ENCODE measurements at places on chromosomes 11 and 22.

DNA sequence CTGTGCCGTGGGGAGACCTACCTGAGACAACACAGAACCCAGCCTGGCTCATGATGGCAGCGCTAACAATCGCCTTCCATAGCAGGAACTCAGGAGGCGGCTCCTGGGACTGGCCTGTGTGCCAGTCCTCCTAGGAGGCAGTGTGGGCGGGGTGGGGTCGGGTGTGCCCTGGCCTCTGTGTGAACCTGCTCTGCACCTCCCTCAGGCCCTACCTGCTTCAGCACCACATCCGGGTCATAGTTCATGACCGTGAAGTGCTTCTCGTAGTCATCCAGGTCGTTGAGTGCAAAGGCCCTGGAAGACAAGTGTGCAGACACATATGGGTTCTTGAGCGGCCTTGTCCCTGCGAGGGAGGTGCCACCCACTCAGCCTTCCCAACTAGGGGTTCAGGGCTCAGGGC, 15.3 kb downstream of the TTLL12 start:
- DNase-seq: no peak

- DNase-seq: no peak
These were observed 1.0 kb downstream of the CTR9 start for GRCh38 chr11:10752061-10752460.

DNA sequence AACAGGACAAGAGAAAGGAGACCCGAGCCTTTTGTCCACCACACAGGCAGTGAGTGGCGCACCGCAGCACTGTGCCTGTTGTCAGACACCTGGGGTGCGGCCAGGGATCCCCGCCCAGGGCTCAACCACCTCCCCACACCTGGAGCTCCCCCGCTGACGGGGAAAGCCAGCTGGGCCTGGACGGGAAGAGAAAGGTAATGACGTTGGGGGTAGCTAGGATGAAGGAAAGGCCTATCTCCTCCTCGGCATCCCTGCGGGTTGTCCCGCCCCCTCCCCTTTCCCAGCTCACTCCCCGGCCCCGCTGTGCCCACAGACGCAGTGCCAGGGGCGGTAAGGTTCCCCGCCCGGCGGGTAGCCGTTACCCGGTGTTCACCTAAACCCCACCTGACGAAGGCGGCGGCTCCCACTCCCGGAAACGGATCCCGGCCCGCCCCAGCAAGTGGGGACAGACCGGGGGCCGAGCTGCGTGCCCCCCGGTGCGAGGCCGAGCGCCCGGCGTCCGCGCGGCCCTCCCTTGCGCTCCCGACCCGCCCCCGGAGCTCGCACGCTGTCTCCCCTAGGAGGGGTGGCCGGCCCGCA, 495 bp downstream of the HYOU1 start:
- peak; percentile 37 for DNase-seq

DNA sequence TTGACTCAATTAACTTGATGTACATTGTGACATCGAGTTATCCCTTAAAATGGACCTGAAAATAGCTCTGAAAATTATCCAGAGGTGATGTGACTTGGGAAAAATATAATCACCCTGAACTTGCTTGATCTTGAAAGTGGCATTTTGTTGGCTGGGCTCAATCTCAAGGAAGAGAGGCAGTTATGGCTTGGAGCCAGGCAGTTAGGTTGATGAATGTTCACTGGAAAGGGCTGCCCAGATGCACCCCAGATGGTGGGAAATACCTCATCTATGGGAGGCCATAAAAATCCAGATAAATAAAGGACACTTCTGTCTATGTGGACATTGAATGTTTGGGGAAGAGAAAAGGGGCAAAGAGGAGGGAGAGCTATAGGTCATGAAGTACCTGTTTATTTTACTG, 55.7 kb upstream of the OR5AN1 start:
- DNase-seq: no peak

- DNase-seq: no peak
These were observed 11.3 kb downstream of the FJX1 start for GRCh38 chr11:35629511-35629910.

- DNase-seq: no peak
These were observed 68.5 kb downstream of the PIWIL3 start for GRCh38 chr22:24706054-24706453.

DNA sequence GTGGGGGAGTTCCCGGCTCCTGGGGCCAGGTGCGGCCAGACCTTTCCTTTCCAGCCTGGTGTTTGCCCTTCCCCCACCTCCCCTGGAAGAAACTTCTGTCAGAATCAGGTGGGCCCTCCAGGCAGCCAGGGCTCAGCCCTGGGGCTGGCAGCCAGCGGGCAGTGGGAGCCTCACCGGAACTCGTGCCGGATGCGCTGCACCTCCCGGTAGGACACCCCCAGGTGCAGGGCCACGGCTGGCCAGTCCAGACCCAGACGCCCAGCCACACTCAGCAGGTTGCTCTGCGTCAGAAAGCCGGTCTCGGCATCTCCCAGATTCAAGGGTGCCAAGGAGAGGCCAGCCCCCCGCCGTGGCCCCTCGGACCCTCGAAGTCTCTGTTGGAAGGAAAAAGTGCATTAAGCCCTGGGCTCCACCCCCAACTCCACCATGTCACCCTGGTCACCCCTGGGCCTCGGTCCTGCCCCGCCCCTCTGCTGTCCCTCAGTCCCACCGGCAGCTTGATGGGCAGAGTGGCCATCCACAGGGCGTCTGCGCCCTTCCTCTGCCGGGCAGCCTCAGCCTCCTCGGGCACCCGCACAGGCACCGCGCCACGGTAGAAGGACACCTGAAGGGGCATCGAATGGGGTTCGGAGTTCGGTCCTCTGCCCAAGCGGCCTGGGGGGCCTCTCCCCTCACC, 1.7 kb upstream of the SLC25A22 start:
- DNase-seq: no peak

DNA sequence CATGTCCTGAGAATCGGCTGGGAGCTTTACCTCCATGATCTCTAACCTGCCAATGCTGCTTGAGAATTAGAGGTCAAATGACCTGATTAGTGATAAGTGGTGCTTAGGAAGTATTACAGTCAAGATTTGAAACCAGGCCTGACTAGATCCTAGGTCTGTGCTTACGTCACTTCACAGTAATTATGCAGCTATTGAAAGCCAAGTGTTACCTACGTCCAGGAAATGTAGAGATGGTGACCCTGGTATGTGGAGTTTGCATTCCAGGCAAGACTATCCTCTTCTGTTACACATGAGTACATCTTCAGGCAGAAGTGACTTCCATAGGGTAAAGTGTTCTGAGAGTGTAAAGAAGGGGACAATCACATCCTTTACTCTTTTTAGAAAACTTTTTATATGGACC, 530.4 kb upstream of the TENM4 start:
- DNase-seq: no peak

- no peak for DNase-seq
These were observed 3.4 kb upstream of the PIM3 start for GRCh38 chr22:49956914-49957825.

- no peak for DNase-seq
These were observed 238.4 kb downstream of the TBC1D22A start for GRCh38 chr22:47000888-47001287.

DNA sequence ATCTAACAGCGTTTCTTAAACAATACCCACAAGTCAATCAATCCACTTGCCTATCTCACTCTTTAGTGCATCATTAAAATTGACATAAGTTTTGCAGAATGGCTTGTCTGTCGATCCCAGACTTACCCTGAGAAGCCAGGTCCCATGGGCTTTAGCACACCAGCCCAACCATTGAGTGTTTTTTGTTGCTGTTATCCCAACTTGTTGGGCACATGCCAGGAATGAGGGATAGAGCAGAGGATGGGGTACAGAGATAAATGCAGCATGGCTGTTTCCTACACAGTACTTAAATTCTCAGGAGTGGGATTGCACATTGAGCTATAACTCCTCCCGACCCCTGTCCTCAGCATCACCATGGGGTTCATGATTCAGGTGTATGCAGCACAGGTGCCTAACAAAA, 64.2 kb upstream of the RASSF10 start:
- no peak for DNase-seq

DNA sequence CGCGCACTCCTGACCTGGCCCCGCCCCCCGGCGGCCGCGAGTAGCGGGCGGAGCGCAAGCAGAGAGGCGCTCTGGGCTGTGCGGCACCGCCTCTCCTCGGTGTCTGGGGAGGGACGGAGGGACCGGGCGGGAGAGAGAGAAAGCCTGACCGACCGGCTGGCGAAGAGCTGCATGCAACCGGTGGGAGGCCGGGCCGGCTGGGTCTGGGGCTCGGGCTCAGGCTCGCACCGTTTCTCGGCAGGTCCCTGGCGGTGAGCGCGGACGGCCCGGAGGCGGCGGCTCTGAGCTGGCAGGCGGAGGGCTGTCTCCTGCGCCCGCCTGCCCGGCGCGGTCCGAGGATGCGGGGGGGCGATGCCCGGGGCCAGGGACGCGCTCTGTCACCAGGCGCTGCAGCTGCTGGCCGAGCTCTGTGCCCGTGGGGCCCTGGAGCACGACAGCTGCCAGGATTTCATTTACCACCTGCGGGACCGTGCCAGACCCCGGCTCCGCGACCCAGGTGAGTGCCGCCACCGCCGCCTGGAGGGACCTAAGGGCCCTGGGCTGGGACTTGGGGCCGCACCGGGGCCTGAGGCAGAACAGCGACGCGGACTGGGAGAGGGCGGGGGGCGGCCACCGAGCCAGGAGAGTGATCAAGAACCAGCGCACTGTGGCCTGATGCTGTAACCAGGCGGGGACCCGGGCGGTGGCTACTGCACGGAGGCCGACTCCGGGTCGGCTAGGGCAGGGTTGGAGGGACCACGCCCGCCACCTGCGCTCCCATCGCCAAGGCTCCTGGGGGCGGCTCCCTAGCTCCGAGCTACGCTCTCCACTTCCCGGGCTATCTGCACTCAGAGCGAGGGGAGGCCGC, at the start of gene SYT9:
Gene SYT9, plus strand, starts transcription at position 69 of the 847 bp plus-strand sequence. Its CDS starts 283 bp downstream, at position 352.
- no peak for DNase-seq

DNA sequence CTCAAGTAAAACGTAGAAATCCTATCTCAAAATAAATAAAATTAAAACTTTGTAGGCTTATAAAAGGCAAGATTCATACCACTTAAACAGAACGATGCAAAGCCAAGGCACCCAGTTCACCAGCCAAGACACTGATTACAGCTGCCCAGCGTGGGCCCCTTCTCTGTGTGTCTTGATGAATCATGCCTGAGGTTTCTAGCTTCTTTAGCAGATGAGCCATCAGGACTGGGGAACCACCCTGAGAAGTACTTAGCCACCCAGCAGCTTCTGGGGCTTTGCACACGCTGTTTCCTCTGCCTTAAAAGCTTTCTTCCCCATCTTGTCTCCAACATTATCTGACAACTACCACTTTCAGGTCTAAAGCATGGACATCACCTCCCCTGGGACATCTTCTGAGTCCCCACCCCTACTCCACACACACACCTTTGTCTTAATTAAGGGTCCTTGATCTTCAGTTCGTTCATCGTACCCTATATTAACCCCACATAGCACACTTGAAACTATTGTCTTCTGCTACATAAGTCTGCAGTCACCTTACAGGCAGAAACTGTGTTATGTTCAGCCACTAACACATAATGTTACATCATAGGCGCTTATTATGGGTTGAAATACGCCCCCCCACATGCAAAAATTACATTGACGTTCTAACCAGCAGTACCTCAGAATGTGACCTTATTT, 8.7 kb upstream of the LAYN start:
- DNase-seq: peak; percentile 68

DNA sequence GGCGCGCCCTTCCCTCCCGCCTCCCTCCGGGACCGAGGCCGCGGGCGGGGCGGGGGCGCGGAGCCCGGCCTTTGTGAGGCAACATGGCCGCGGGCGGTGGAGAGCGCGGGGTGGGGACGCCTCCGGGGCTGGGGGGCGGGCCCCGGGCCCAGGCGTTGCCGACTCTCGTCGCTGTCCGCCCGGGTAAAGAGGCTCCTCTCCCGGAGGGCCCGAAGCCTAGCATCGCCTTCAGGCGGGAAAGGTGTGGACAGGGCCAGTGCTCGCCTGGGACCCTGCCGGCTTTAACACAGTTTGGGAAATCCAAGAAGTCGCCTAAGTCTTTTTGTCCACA, 369 bp downstream of the DGCR8 start:
- peak; percentile 69 for DNase-seq

- DNase-seq: no peak
These were observed 9.6 kb upstream of the SC5D start for GRCh38 chr11:121282886-121283502.

- DNase-seq: no peak
These were observed 4.9 kb upstream of the SMIM35 start for GRCh38 chr11:118091690-118092089.

DNA sequence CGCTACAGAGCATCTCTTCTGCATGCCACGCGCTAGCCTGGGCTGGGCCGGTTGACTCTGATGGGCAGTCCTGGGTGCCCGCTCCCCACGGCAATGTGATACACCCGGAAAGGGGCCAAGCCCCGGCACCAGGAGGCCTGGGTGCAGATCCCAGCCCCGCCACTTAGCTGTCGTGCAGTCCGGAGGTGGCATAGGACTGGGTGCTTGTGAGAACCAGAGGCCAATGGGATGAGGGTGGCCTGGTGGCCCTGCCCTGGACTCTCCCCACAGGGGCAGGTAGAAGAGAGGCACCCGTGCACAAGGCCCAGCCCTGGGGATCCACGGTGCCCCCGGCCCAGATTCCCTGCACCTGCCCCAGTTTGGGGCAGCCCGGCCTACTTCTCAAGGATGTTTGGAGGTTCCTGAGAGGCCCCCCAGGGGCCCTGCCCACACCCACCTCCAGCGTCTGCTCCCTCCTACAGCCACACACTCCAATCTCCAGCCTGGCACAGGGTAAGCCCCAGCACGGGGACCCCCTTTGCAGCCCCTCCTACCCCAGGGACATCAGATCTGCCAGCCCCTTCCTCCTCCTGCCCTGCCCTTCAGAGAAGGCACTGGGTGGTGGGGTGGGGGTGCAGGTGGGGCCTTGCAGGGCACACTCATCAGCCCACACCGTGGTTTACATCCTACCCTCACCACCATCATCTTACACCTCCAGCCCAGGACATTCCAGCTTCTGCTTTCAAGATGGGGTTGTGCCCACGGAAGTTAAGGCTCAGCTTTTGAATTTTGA, 66.9 kb downstream of the CYTH4 start:
- DNase-seq: no peak

Data from stimulated activated CD4-positive, alpha-beta T cell treated with anti-CD3 and anti-CD28 coated beads, TNF-alpha, amount 100 ng/mL, for 24 hours (primary cell).